Cardiac septum (tissue), 1 donor: ENCODE measurements at places on chromosomes 11 and 22. TPM values are rescaled to one million over a fixed set of nuclear protein-coding genes. Genes with fewer than 3 reads are reported as not detected.

GRCh38 chr11:429391-429790, 12.4 kb downstream of the ANO9 start:
- no peak for DNase-seq

DNA sequence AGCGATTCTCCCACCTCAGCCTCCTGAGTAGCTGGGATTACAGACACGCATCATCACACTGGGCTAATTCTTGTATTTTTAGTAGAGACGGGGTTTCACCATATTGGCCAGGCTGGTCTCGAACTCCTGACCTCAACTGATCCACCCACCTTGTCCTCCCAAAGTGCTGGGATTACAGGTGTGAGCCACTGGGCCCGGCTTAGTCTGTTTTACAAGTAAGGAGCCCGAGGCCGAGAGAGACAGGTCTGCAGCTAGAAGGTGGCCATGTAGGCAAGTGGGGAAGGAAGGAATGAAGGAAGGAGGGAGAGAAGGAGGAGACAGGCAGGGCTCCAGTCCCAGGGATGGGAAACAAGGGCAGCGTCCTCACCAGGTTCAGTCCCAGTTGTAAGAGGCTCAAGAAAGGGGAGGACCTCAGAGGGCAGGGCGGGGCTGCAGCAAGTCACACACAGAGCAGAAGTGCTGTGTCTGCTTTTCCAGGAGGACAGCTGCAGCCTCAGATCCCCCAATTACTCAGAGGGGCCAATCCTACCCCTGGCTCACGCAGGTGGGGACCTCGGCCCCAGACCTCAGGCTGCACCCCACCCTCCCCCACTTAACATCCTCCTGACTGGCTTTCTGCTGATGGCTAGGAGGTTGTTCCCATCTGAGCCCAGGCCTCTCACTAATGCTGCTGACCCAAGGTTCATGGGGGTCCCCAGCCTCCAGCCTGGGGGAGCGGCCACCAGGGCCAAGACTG, 53.8 kb upstream of the PRR5 start:
- peak; percentile 69 for DNase-seq

Gene BIRC3
- 1.8 TPM for total RNA-seq

DNA sequence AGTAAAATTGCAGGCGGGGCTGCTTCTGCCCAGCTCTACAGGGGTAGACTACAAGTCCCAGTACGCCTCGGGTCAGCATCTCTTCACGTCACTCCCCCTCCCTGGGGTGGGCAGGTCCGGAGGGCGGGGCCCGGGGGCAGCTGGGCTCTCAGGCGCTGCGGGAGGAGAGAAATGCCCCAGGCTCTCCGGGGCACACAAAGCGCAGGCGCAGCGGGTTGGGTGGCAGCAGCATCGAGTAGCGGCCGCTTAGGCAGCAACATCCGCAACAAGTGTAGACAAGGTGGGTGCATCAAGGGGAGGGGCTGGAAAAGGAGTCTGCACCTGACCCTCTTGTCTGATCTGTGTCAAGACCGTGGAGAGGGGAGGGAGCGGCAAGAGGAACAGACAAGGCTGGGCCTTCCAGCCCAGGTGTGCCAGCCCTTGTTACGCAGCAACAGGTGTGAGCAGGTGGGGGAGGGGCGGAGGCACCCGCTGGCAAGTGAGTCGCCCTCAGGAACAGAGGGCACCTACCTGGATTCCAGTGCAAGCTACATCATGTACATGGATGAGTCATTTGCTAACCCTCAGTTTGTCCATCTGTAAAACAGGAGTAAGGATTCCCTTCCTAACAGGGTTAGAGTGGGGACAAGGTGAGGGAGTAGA, 1.2 kb downstream of the PLEKHB1 start:
- peak; percentile 94 for DNase-seq

GRCh38 chr11:20156876-20157613, 3.2 kb downstream of the DBX1 start:
- DNase-seq, result no peak

Gene KRTAP5-1
- total RNA-seq, result not detected

DNA sequence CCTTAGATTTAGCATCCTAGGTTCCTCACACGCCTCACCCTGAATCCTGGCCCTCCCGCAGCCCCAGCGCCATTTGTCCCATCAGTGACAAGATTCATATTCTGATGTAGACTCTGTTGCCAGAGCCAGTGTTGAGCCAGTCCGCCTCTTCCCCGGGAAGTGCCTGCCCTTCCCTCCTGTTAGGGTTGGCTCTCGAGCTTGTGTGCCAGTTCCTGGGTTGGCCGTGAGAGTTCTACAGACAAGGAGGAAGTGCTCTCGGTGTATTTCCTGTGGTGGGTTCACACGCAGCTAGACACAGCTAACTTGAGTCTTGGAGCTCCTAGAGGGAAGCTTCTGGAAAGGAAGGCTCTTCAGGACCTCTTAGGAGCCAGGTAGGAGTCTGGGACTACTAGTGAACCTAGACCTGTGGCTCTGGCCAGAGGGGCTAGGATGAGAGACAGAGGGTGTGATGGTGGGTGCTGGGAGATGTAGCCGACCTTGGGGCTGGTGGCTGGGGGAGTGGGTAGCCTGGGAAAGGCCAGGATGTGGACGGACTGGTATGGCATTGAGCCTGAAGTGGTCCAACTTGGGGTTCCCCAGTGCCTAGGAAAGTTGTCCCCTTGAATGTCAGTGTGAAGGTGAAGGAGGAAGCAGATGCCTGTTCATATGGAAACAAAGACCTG, at the start of gene IL18BP:
TSS of gene IL18BP (plus strand) at position 261 of the 662 bp plus-strand sequence. CDS start 1,076 bp downstream, outside the sequence.
- DNase-seq, result no peak

DNA sequence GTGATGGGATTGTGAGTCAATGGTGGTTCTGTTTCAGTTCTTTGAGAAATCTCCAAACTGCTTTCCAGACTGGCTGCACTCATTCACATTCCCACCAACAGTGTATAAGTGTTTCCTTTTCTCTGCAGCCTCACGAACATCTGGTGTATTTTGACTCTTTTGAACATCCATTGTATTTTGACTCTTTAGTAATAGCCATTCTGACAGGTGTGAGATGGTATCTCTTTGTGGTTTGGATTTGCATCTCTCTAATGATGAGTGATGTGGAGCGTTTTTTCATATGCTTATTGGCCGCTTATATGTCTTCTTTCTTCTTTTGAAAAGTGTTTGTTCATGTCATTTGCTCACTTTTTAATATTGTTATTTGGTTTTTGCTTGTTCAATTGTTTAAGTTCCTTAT, 19.4 kb downstream of the NELL1 start:
- no peak for DNase-seq

- peak; percentile 94 for DNase-seq
Observed at GRCh38 chr11:67303132-67303834, at the start of gene SSH3. Gene SSH3, plus strand, starts transcription at chr11:67303530. Its CDS starts 96 bp downstream, at chr11:67303626.
